Natural killer cell (primary cell): ENCODE measurements at places on chromosomes 12 and 14.

DNA sequence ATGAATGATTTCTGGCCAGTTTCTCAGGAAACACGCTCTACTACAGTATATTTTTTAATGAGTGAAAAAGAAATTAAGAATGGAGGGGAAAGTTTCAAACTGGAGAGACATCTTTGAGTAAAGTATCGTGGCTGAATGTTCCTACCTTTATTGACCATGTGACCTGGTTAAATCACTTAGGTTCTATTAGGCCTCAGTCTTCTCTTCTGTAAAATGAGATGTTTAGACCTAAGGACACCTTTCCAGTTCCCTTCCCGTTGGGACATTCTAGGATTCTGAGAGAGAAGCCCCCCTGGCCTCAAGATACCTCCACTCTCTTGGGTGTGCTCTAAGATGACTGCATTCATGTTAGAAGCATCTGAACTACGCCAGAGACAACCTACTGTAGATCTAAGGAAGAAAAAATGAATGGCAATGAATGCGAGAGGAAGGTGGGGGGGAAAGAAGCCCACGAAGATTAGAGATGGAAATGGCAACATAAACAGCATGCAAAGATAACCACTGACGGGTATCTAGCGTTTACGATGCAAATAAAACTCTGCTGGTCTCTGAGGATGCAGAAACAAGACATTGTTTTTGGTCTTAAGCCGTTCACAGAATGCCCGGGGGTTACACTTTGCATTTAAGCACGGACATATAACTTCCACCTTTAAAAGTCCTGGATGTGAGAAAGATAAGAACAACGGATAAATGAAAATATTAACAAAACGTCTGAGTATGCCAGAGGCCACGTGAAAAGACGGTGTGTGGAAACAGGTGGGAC is 599 bp upstream of the CPSF6 start:
- no peak for DNase-seq

DNA sequence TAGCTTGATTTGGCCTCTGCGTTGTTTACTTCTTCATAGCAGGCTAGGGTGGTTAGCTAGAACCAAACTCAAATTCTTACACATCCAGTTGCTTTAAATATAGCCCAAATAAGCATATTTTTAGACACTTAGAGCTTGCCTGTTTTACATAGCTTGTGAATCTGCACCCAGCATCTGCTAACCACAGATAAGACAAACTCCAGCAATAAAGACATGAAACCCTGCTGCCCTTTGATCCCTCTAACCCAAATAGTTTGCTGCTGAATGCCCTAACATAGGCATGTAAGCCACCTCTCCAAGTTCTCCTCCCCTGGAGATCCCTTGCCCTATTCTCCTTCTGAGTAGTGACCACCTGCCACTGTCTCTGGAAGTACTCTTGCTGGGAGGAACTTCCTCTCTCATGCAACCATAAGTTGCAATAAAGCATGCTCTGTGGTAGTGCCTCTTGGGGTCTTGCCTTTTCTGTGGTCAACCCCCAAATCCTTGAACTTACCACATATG is 185.6 kb downstream of the TMEM117 start:
- no peak for DNase-seq

DNA sequence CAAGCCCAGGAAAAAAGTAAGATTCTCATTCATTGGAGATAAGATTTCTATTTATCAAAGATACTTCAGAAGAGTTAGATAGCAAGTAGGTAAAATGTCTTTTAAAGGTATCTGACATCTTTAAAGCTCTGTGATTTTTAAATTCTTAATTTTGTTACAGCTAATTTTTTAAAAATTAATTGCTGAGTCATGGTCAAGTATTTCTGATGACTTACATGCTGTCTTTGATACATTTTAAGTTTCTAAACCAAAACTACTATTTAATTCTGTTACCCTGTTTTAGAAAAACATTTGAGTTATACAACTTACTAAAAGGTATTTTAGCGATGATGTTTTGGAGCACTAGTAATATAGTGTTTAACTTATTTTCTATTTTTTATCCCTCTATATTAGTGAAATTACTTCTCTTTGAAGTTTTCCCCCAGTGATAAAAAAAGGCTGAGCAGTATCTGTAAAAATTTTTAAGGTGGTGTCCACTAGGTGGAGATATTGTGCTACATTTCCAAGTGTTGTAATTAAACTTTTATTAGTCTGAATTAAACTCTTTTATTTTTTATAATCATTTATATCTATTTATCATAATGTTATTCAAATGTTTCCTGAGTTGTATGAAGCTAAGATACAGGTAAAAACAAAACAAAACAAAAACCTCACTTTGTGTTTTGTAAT is 11.5 kb downstream of the ALG10 start:
- peak; percentile 65 for DNase-seq

- peak; percentile 2 for DNase-seq
Measured at GRCh38 chr14:53432378-53432802, 279.3 kb upstream of the DDHD1 start.

DNA sequence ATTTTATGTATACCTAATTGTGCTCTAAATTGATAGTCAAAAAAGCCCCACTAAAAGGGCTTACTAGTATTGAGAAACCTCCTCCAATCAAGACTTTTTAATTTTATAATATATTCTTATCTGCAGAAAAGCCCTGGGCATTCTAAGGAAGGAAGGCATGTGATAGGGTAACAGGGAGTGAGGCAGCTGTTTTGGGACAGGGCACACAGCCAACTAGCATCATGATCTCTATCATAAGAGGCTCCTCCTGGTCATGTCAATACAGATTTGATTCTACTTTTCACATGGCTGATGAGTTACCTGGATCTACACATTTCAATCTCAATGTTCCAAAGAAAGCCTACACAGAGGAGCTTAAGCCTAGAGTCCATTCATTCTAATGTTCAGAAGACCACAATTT is 9.1 kb downstream of the ADAM20 start:
- no peak for DNase-seq

GRCh38 chr14:39169541-39169900 is 612 bp downstream of the TRAPPC6B start:
- no peak for DNase-seq

DNA sequence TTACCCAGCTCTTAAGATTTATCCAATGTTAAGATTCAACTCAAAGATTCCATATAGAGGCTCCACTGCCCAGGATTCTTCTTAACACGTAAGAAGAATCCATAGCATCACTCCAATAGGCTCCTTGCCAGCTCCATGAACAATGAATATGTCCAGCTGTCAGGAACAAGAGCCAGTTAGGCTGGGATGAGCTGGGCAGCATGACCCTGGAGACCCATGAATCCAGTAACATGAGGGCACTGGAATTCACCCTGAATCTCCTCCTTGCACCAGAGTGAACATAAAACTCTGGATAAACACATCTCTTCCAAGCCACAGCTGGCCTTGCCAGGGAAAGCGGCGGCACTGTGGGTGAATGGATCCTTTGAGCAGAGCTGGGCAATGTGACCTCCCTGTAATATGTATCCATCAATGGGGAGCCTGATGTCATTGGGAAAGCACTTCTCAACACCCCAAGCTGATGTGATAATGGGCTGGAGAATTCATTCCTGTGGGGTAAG is 24.4 kb upstream of the TC2N start:
- no peak for DNase-seq

- no peak for DNase-seq
Measured at GRCh38 chr12:84738481-84738972, 174.1 kb downstream of the SLC6A15 start.

- DNase-seq, result no peak
Measured at GRCh38 chr12:97404093-97404492, 58.5 kb upstream of the RMST start.

DNA sequence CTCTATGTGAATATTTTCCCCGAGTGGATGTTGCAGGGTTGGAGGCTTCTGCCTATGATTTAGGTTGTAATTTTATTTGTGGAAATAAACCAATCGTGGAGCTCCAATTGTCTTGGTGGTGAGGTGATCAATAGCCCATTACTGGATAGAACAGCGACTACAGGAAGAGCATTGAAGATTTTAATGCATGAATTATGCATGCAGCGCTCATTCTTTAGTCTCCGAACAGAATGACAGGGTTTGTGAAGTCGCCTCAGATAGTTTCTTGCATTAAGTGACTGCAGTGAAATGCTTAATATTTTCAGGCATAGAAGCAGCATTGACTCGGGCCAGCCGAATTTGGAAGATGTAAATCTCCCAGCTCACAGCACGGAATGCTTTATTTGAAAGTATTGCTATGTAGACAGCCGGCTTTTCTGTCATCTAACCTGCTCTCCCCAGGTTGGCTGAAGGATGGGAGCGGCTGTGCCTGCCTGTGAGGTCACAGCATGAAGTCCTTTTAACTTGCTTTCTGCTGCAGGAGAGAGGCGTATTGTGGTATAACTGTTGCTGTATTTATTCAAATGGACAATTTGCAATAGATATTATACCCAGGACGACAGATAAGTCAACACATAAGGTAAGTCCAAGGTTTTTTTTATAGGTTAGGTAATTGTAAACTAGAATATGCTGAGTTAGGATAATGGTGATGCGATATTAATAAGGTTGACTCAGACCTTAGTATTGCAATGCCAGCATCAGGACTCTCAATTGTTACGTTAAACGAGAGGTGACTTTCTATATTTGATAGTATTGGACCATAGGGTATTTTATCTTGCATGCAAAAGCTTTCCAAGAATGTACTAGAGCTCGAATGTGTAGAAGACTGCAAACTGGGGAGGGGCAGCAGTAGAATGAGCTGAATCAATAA is 135.7 kb downstream of the CNTN1 start:
- DNase-seq, result no peak

DNA sequence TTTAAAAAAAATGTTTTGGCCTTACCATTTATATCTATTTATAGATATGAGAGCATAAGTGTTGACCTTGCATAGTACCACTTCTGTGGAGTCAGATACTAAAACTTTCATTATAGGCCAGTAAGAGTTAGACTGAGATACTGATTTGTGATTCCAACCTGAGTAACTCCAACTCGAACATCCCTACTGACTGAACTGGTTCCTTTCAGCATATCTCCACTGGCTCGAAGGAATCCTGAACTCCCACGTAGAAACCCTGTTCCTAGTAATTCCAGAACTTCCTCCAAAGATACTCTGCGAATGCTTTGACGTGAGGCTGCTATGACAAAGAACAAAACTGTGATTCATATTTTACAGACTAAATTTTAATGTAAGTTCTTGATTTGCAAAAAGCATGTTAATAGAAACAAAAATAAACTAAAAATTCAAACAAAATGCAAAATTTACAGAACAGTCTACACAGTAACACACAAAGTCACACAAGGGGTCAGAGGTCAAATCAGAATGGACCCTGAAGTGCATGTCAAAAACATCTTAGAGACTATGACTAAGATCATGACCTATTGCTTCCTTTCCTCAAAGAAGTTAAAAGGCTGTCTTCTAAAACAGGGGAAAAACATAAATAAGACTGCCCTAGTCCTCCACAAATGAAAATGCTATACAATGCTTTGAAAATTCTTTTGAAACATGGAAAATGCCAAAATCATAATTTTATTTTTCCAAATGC is 31.5 kb downstream of the HEATR5A start:
- no peak for DNase-seq

DNA sequence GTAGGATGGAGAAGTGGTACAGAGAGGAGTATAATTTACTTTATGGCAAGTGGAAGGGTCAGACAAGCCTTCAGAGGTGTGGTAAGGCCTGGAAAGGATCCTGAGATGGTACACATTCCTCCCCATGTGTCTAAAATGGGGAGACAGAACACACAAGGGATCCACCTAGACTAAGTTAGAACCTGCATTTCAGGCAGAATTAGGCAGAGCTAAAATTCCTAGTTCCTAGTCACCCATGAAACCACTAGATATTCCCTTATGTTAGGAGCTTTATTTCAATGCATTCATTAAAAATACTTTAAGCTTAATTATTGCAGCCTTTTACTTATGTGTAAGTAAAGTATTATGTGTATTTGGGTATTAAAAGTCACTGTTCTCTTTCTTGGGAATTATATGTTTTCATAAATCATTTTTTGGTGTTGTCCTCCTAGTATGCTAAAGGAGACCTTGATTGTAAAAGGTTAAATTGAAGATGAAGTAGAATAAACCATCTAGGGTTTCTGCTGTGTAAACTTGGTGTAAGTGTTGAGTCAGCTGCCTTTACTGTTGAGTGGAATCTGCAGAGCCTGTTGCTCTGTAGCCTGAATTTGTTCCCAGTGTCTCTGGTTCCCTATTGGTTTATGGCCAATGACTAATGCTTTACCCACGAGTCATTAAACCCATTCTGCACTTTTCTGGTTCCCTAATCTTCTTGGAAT is 423.2 kb downstream of the ATP23 start:
- DNase-seq, result no peak

- DNase-seq, result no peak
Measured at GRCh38 chr14:64614805-64615391, 65.1 kb downstream of the PPP1R36 start.

GRCh38 chr12:53948650-53949593 is 5.8 kb upstream of the HOXC12 start:
- DNase-seq, result no peak

- no peak for DNase-seq
Measured at GRCh38 chr12:18706798-18707197, 31.0 kb downstream of the PLCZ1 start.

DNA sequence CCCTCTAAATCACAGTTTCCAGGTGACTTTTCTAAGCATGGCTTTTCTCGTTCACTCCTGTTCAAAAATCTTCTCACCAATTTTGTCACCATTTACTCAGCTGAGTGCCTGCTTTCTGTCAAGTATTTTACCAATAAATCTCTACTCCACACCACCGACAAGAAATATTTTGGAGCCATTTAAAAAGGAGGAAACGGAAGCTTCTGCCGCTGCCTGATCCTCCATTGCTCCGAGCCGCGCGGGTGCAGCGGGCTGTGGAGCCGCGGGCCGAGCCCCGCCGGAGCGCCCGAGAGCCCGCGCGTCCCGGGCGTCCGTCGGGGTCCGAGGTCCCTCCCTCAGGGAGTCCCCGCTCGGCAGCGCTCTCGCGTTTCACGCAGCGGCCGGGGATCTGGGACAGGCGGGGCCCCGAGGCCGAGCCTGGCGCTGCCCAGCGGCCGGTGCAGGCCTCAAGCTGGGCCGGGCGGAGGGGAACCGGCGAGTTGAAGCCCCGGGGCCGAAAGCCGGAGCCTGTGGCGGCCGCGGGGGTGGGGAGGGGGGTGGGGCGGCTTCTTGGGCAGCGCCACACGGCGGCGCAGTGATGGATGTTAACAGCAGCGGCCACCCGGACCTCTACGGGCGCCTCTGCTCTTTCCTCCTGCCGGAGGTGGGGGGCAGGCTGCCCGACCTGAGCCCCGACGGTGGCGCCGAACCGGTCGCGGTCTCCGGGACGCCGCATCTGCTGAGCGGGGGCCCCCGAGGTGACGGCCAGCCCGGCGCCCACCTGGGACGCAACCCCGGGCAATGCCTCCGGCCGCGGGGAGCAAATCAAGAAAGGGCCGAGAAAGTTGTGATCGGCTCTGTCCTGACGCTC is 1.1 kb upstream of the HEBP1 start:
- DNase-seq, result peak; percentile 67

- no peak for DNase-seq
Measured at GRCh38 chr12:123468786-123469185, 10.8 kb downstream of the SNRNP35 start.
